ENCODE measurements at places on chromosomes 1 and 21. TPM values are rescaled to one million over a fixed set of nuclear protein-coding genes. Genes with fewer than 3 reads are reported as not detected.

- no peaks in the 10 kb centered on the region for H3K27me3 ChIP-seq
- no peak overlapping the region for H3K4me3 ChIP-seq
- no peak overlapping the region for H3K27ac ChIP-seq
- no peak for DNase-seq
- peaks cover 5% of the 10 kb centered on the region for H3K36me3 ChIP-seq
- H3K4me1 ChIP-seq, result no peaks in the 10 kb centered on the region
Observed at GRCh38 chr1:77704736-77705135, 22.3 kb upstream of the ZZZ3 start.

DNA sequence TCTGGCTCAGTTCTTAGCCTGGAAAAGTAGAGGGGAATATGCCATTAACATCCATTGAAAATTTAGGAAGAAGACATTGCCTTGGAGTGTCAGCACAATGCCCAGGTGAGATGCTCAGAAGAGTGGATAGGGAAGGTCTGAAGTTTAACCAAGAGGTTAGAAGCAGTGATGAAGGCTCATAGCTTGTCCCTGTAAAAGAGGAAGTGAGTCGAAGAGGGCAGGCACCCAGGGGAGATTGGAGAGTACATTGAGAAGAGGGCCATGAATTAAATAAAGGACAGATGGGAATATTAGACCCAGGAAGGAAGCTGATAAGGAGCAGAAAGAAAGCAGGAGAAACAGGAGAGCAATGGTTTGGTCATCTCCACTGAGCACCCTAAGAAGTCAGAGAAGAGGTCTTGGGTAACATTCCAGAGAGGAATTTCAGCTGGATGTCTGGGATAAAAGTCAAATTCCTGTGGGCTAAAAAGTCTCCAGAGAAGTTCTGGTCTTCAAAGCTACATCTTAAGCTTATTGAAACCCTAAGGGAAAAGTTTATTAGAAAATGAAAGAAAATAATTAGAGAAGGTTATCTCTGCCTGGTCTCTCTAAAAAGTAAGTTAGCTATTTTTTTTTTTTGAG lies 17.3 kb downstream of the C8B start:
- no peaks in the 10 kb centered on the region for H3K4me1 ChIP-seq
- H3K4me3 ChIP-seq, result no peak overlapping the region
- H3K36me3 ChIP-seq, result no peaks in the 10 kb centered on the region
- DNase-seq, result no peak

MATN1 gene
- not detected for total RNA-seq

GRCh38 chr1:244049162-244050013 lies 1.7 kb upstream of the ZBTB18 start:
- H3K27me3 ChIP-seq, result peaks cover 5% of the 10 kb centered on the region

ZBTB18 gene
- 11.9 TPM for total RNA-seq

- H3K27ac ChIP-seq, result no peak overlapping the region
- no peak overlapping the region for H3K4me3 ChIP-seq
- no peaks in the 10 kb centered on the region for H3K27me3 ChIP-seq
- H3K36me3 ChIP-seq, result no peaks in the 10 kb centered on the region
Observed at GRCh38 chr21:45137612-45137937, 63.2 kb downstream of the ADARB1 start.

DNA sequence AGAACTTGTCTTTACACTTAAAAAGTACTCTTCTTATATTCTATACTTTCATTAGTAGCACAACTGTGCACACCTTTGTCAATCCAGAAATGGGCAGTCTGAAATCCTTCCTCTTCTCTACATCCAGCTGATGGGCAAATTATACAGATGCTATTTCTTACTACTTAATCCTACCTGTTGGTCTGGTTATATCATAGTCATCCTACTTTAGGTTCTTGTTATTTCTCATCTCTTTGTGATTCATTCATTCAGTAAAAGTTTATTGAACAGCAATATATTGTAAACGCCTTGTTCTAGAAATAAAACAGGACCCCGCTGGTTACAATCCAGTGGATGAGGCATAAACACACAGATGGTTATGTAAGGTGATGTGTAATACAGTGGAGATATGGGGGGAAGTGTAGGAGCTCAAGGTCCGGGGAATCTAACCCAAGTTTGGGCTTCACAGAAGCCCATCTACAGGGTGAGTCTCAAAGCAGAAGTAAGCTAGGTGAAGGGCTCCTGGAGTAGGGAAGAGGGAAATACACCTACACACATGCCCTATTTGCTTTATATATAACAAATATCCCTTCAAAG lies 11.8 kb upstream of the FUBP1 start:
- H3K4me3 ChIP-seq, result no peak overlapping the region
- H3K27me3 ChIP-seq, result no peaks in the 10 kb centered on the region
- no peak overlapping the region for H3K27ac ChIP-seq
- no peak for DNase-seq
- peaks cover 17% of the 10 kb centered on the region for H3K36me3 ChIP-seq
- H3K4me1 ChIP-seq, result no peaks in the 10 kb centered on the region

Measured in H9 (cell line).